ENCODE measurements at places on chromosomes 16 and 17. TPM values are rescaled to one million over a fixed set of nuclear protein-coding genes. Genes with fewer than 3 reads are reported as not detected.

Gene PDILT
- not detected for total RNA-seq

Gene BCL6B
- not detected for total RNA-seq

- DNase-seq, result no peak
Observed at GRCh38 chr16:7722761-7723160, 390.1 kb downstream of the RBFOX1 start.

DNA sequence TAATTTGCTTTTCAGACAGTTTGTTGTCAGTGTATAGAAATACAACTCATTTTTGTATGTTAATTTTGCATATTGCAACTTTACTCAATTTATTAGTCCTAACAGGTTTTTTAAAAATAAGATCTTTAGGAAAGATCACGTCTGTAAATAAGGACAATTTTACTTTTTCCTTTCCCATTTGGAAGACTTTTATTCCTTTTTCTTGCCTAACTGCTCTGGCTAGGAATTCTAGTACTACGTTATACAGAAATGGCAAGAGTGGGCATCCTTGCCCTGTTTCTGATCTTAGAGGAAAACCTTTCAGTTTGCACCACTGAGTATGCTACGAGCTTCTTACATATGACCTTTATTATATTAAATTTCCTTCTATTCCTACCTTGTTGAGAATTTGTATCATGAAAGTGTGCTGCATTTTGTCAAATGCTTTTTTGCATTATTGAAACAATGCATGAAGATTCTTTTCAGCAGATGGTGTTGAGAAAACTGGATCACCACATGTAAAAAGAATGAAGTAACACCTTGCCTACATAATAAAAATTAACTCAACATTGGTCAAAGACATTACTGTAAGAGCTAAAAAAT is 113.4 kb downstream of the BRIP1 start:
- DNase-seq, result no peak

DNA sequence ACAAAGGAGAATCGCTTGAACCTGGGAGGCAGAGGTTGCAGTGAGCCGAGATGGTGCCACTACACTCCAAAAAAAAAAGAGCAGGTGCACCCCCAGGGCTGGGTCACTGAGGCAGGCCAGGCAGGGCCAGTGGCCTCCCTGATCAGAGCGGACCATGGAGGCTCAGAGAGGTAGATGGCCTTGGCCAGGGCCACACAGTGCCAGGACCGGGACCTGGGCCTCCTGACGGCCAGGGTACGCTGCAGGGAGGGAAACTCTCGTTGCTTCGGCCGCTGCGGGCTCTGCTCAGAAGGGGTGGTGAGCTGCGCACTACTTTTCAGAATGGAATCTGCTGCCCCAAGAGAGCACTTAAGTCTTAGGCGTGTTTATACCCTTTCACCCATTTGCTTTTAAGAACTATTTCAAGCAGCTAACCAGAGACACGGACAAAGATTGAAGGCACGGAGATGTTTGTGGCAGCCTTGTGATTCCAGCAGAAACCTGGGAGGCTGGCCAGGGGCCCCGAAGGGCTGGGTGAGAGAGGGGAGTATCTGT is 17.1 kb downstream of the MYO1C start:
- DNase-seq, result no peak

DNA sequence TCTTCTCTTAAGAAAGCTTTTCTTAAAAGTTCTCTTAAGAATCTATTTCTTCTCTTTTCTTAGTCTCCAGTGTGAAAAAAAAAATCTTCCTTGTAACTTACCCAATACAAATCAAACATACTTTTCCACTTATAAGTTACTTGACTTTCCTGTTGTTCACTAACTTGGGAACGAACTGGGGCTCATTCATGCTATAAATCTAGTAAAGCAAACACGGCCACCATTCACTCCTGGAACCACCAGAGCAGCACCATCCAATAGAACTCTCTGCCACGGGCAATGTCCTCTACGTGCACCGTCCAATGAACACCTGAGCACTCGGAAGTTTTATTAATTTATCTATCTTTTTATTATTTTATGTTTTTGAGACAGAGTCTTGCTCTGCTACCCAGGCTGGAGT is 20.8 kb downstream of the SRP68 start:
- DNase-seq, result no peak

Gene TEDC2
- 22.6 TPM for total RNA-seq

GRCh38 chr16:83305092-83305491 is 502.7 kb upstream of the HSBP1 start:
- peak; percentile 88 for DNase-seq

GRCh38 chr16:25141648-25142047 is 30.1 kb downstream of the LCMT1 start:
- no peak for DNase-seq

DNA sequence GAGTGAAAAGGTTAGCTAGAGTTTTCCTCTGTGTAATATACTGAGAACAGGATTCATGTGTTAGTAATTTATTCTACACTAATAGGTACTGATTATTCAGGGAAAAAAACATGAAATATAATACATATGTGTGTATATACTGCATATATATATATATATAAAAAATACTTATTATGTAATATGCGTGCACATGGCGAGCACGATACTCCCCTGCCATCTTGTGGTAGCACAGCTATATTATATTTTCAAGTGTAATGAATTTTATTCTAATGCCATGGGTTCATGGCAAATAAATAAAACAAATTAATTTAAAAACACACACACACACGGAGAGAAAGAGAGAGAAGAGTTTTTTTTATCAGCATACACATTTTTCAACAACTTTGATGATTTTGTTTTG is 460.6 kb downstream of the KCNJ2 start:
- DNase-seq, result no peak

Gene FOXN1
- not detected for total RNA-seq

GRCh38 chr17:1147664-1148063 is 32.1 kb downstream of the ABR start:
- DNase-seq, result peak; percentile 65

Gene CES5A
- not detected for total RNA-seq

DNA sequence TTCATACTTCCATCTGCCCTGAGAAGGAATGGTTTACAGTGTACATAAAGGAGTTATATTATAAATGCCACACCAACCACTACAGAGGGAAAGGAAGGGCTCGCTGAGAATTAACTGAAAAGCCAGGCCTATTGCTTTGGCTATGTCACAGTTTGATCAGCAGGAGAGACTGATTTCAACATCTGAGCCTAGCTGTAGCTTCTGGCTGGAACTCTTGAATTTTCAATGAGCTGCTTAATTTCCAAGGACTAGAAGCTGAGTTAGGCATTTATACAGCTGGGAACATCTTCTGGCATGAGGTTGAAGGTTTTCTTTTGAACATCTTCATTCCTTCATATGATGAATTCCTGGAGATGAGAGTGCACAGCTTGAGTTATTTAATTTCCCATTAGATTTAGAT is 47.6 kb upstream of the GNAO1 start:
- DNase-seq, result no peak

DNA sequence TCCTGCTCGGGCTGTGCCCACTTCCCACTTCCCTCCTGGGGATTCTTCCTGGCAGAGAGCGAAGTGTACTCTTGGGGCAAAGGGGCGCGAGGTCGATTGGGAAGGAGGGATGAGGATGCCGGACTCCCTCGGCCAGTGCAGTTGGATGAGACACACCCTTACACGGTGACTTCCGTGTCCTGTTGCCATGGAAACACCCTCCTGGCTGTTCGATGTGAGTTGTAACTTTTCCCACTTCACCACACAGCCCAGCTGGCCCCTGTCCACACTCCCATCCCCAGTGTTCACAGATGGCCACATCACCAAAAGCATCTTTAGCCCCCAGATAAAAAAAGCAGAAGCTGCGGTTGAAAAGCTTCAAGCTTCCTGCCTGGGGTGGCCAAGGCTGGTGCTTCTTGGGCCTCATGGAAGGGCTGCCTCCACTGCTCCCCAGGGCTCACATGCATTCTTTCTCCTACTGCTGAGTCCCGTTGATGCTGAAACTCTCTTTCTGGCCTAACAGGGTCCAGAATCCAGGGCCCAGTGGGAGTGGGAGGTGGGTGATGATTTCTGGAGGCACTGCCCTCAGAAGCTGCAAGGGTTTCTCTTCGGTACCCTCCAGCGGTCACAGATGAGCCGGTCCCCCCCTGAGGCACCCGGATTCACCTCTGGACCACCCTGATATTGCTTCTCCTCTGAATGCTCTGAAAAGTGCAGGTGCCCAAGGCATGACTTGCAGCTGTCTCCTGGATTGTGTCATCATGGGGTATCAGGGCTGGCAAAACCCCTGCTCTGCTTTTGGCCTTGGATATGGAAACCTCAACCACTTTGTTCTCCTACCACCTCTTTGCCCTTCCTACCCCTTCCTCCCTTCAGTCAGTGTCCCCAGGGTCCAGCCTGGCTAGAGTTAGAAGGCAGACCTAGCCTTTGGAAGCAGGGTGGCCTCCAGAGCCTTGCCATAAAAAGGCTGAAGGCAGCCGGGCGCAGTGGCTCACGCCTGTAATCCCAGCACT is 2.2 kb upstream of the TRAF4 start:
- no peak for DNase-seq

GRCh38 chr16:75948886-75949285 is 222.6 kb upstream of the CPHXL start:
- no peak for DNase-seq

Gene HBQ1
- total RNA-seq, result not detected

- DNase-seq, result peak; percentile 45
Observed at GRCh38 chr16:59684911-59685310, 950.8 kb upstream of the GOT2 start.

GRCh38 chr16:19886073-19886941 is 1.7 kb upstream of the GPRC5B start:
- DNase-seq, result peak; percentile 58

DNA sequence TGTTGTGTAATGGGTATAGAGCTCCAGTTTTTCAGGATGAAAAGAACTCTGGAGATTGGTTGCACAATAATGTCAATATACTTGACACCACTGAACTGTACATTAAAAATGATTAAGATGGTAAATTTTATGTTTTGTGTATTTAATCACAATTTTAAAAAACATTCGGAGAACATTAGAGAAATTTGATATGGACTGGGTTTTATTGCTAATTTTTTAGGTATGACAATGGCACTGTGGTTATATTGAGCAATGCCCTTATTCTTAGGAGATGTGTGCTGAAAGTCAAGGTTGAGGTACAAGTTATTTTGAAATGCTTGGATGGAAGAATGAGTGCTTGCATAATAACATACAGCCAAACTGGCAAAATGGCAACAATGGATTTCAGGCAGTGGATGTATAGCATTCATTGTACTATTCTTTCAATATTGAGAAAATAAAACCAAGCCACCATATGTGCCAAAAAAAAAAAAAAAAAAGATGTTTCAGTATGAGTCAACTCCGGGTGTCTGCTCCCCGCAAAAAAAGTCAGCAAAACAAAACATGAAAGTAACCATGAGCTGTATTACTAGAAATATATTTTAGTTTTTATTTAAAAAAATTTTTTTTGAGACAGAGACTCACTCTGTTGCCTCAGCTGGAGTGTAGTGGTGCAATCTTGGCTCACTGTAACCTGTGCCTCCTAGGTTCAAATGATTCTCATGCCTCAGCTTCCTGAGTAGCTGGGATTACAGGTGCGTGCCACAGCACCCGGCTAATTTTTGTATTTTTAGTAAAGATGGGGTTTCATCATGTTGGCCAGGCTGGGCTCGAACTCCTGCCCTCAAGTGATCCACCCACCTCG is 19.8 kb downstream of the HOXB1 start:
- no peak for DNase-seq

GRCh38 chr16:9793623-9794022 is 388.6 kb downstream of the GRIN2A start:
- no peak for DNase-seq

DNA sequence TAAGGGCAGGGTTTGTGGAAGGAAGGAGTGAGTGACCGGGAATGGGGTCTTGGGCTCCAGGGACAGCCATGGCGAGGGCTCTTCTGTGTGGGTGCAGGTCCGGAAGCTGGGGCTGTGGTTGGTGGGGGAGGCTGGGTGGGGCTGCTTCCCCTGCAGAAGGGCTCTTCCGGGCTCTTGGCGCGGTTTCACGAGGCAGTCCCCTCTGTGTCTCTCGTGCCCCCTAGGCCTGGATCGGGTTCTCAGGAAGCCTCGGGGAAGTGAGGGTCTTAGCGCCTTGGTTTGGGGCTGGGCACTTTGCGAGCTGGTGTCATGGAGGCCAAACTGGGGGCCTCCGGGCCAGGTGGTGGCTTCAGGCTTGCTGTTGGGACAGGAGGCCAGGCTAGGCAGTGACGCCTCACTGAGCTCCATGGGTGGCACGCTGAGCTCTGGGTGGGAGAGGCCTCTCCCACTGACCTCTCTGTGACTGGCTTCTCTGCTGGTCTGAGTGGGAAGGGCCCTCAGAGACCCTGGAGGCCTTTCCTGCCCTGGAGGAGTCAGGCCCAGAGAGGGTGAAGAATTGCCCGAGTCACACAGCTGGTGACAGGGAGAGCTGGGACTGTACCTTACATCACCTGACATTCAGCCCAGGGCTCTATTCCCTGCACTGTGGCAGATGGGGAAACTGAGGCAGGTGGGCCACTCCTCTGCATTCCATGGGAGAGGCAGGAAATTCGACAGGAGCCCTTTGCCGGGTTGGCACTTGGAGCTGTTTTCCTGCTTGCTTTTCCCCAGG is 8.2 kb downstream of the ADCY7 start:
- no peak for DNase-seq

DNA sequence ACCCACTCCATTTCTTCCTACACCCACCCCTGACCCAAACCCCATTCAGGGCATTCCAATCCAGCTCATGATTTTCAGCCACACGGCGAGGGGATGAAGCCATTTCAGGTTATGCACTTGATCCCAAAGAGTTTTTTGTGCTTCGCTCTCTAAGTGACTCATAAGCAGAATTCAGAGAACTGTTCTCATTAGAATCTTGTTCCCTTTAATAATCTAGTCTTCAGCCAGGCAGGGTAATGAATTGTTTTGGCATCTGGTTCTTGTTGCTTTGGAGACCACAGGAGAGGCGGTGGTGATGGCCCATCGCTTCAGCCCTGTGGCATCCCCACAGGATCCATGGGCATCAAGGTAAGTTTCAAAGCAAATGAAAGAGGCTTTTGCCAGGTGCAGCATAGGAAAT is 4.8 kb upstream of the KRT31 start:
- peak; percentile 90 for DNase-seq

DNA sequence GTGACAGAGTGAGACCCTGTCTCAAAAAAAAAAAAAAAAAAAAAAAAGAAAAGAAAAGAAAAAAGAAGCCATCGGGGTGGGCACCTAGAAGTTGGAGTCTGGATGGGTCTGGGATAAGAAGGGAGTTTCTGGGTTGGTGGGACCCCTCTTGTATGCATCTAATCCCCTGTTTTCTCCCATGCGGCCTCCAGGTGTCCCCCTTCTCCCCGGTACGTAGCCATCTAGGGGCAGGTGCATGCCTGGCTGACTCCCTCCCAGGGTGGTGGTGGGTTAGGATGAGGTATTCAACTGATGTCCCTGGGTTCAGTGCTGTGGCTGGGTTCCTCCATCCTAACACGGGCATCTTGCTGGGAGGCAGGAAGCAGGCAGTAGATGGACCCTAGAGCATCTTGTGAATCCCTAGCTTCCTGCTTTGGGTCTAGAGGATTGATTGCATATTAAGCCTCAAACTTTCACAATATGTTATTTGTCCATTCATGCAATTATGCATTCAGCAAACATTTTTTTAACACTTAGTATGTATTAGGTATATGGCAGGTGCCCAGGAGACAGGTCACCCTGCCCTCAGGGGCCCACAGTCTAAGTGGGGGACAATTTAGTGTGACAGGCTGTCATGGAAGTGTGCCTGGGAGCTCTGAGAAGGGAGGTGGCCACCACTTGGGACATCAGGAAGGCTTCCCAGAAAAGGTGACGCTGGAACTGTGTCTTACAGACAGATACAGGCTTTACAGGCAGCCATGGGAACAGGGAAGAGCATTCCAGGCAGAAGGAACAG is 13.1 kb downstream of the FMNL1 start:
- DNase-seq, result no peak

- no peak for DNase-seq
Observed at GRCh38 chr17:80308692-80309517, 48.3 kb downstream of the RNF213 start.
